Stimulated activated CD4-positive, alpha-beta T cell treated with anti-CD3 and anti-CD28 coated beads, TNF-alpha, amount 100 ng/mL, for 4 hours (primary cell): ENCODE measurements at places on chromosomes 2 and 18.

GRCh38 chr2:160489111-160489510 lies 4.5 kb downstream of the RBMS1 start:
- DNase-seq = no peak

- DNase-seq = no peak
Measured at GRCh38 chr2:3536682-3537632, 17.6 kb upstream of the ADI1 start.

- DNase-seq = no peak
Measured at GRCh38 chr2:191854382-191855372, 7.8 kb upstream of the CAVIN2 start.

GRCh38 chr2:48734576-48735303 lies 20.8 kb downstream of the LHCGR start:
- DNase-seq = no peak

DNA sequence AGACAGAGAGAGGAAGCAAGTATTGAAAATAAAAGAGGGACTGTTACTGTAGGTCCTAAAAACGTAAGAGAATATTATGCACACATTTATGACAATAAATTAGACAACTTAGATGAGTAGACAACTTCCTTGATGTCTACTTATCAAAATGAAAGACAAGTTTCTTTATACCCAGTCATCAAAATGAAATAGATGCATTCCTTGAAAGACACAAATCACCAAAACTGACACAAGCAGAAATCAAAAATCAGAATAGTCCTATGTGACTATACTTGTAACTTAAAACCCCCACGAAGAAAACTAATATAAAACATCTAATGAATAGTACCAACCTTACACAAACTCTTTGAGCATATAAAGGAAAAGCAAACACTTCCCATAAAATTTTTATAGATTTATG lies 14.5 kb downstream of the RTN4 start:
- DNase-seq = no peak

DNA sequence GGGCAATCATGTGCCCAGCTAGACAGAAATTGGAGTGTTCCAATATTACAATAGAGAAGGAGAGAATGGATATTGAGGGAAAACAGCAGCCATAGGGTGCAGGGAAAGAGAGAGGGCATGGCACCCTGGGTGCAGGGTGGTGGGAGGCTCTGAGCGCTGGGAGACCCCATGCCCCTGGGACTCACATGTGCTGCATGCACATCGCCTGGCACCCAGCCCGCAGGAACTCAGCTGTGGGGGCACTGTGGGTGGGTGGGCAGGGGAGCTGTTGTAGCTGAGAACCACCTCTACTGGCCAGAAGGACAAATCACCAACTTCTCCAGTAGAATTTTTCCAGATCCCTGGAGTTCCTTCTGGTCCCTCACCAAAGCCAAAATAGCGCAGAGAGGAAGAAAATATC lies 7.2 kb upstream of the NEURL3 start:
- DNase-seq = no peak

DNA sequence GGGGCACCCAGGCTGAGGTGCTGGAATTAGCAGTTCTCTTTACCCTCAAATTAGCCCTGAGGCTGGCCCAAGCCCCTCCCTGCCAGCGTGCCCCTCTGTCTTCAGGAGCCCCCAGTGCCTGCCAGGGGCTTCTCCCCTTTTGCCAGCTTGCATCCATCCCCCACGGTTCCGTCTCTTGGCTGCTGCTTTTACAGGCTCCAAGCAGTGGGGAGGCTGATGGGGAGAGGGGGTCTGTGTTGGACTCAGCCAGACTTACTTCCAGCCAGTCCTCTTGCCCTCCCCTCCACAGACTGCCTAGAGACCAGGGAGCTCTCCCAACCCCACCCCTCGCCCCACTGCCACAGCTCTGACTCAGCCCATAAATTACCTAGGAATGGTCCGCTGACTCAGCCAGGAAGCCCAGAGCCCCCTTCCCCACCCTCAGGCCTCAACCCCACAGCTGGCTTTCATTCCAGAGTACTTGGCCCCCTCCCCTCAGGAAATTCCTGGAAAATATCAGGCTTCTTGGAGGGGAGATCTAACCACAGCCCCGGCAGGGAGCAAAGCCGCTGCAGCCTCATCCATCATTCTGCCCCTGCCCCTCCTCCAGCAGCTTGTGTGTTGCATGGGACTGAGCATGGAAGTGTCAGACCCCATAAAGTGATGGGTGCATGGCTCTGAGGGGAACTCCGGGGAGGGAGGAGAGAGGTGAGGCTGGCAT lies 184.6 kb downstream of the ZFP36L2 start:
- no peak for DNase-seq

- DNase-seq = no peak
Measured at GRCh38 chr2:47173986-47174732, 19.1 kb upstream of the STPG4 start.

DNA sequence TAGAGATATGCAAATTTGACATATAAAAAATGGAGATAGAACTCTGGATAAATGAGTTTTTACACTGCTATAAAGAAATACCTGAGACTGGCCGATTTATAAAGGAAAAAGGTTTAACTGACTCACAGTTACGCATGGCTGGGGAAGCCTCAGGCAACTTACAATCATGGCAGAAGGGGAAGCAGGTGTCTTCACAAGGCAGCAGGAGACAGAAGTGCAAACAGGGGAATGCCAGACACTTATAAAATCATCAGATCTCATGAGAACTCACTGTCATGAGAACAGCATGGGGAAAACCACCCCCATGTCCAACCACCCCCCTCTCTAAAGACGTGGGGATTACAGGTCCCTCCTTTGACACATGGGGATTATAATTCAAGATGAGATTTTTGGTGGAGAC lies 1540.2 kb upstream of the SLC39A10 start:
- no peak for DNase-seq

DNA sequence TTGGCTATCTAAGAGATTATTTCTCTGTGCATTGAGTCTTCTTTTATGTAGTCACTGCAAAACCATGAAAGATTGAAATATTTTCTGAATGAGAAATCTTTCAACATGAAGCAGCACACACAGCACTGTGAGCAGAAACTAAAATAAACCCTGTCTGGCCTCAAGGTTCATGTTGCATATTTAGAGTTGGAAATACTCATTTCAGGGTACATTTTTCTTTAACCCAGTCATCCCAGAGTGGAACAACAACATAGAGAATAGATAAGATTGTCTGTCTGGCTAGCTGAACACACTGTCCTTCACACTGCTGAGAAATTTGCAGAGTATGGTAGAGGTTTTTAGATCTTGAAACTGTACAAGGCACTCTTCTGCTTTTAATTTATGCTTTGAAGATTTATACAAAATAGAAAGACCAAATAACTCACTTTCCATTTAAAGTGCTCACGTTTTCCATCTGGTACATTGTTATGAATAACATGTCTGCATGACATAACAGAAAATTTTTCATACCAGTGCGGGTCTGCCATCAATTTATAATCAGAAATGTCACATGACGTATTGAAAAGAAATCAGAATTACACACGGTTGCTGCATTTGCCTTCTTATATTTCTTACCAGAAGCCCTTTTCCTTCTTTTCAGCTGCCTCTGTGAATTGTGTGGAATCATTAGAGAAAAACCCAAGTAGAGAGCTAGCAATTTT lies 25.0 kb upstream of the FN1 start:
- no peak for DNase-seq

DNA sequence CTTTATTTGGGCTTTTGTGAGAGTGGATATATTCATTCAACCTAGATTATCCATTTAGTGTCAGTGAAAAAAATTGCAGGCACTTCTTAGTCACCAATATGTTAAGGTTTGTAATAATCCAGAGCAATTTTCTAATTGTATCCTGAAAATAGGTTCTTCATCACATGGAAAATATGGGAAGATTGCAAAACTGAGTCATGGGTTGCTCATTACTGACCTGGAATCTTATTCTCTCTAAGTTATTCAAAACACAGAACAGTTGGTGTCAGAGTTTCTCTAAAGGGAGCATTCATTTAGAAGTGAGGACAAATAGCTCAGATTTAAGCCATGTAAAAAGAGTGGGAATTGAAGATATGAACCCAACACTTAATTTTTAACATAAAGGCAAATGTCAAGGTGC lies 181.3 kb downstream of the IKZF2 start:
- DNase-seq = no peak

DNA sequence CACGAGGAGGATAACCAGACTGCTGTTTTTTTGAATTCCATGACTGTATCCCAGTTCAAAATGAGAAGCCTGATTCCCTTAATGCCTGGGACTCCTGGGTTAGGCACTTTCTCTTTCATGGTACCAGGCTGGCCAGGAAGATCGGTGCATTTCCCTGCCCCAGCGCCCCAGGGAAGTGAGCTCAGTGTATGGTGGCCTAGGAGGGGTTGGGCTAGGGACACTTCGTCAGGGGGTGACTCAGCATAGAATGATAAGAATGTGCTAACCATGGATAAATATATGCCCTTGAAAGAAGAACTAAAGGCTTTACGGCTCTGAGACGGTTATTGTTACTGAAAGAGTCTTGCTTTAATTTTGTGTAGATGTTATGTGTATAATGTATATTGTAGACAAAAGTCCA lies 27.5 kb upstream of the FAM237A start:
- no peak for DNase-seq

- DNase-seq = no peak
Measured at GRCh38 chr2:155815851-155816250, 516.7 kb downstream of the NR4A2 start.

- no peak for DNase-seq
Measured at GRCh38 chr2:224990710-224991109, 51.6 kb downstream of the DOCK10 start.

DNA sequence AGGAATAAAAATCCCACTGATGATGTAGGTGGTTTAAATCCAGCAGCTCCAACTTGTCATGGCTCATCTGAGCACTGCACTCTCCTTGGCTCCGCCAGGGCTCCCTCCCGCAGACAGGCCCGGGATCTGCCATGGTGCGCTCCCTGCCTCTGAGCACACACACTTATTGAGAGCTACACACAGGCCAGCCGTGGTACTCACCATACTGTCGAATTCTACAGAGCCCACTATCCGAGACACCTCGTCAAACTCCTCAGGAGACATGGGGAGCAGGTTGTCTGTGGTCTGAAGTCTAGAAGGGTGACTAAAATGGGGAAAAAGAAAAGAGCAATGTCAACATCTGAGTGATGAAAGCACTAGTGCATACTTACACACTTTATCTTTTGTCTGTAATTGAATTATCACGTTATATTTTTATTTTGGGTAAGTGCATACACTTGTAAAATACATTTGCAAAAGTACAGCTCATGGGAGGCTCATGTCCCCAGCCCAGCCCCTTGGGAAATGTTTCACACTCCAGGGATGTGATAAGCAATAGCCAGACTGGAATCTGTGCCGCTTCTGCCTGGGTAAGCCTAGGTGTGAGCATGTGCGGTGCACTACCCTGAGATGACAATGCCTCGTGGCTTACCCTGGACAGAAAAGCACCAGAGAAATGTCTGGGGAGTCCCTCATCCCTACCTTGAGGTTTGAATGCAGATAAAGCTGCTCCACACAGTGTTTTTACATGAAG lies 39.2 kb downstream of the STAT1 start:
- no peak for DNase-seq

GRCh38 chr2:134583462-134583861 lies 135.3 kb downstream of the TMEM163 start:
- DNase-seq = no peak

DNA sequence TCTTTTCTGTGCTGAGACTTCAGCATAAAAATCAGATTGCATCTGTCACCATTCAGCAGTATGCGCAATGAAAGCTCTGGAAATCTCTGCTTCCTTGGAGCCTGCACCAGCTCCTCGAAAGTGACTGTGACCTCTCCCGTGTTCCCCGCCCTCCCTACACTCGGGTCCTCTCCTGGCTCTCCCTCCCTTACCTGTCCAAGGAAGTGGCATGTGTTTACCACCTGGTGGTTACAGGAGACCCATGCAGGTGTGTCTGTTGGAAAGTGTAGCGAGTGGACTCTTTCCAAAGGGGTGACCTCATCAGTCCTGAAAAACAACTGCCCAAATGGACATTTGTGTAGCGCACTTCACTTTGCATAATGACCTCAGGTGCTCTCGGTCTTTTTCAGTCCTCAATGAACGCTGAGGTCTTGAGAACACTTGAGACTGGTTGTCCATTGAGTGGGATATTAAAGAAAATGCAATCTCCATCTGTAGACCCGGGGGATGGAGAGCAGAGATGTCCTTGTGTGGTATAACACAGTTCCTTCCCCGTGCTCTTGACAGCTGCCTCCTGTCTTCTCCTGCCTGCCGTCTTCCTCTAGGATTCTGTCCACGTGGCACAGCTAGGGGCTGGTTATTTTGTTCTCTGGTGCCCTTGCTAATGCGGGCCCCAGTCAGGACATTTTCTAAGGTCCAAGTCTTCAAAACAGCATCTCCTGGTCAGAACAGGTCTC lies 133.2 kb downstream of the ACKR3 start:
- DNase-seq = no peak

DNA sequence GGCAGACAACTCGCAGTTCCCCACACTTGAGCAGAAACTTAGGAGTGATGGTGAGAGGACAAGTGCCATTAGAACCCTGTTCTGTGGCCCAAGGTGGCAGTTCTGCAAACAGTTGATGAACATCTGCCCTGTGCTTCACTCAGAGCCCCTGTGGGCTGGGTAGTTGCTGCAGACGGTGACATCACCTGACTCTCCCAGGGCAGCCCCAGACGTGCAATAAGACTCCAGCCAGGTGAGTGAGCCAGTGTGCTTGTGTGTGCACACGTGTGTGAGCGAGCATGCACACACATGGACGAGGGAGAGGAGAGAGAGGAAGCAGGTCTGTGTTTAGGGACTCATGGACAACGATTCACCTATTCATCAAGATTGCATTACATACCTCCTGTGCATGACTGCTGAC lies 136.0 kb upstream of the GLI2 start:
- DNase-seq = no peak

- no peak for DNase-seq
Measured at GRCh38 chr2:4673025-4673489, 969.7 kb downstream of the DCDC2C start.

DNA sequence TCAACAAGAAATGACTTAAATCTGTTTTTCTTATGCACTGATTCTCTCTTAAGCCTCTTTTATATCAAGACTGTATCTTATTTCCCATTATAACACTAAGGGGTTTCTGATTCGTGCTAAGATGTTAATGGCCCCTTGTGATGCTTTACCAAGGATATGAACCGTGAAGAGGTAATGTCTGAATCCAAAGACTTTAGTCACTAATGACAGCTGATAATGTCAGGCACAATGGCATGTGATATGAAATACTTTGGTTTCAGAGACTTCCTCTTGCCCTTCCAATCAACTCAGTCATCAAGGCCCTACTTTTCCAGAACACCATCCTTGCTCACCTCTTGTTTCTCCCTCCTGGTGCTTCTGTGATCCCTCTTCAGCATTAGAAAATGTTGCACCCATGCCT lies 262.8 kb downstream of the KCNE4 start:
- DNase-seq = no peak
